Right lung (tissue), 10 donors: ENCODE measurements at places on chromosomes 3 and 15.

DNA sequence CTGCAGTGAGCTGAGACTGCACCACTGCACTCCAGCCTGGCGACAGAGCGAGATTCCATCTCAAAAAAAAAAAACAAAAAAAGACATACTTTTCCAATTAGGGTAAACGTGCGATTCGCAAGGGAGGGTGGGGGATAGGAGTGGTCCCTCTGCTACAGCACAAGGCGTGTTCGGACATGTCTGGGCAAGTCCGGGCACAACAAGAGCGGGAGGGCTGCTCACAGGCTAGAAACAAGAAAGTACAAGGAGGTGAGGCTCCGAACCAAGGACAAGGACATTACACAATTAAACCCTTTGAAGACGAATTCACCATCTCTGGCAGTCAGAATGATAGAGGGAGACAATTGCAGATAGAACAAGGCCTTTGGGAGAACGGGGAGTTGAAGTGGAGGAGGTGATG is 32.2 kb upstream of the BCL2A1 start:
- no peak for DNase-seq

- no peak for DNase-seq
These were observed 72.7 kb upstream of the HACD2 start for GRCh38 chr3:123657568-123657967.

GRCh38 chr15:70487387-70487740 is 276.0 kb downstream of the UACA start:
- DNase-seq, result no peak

DNA sequence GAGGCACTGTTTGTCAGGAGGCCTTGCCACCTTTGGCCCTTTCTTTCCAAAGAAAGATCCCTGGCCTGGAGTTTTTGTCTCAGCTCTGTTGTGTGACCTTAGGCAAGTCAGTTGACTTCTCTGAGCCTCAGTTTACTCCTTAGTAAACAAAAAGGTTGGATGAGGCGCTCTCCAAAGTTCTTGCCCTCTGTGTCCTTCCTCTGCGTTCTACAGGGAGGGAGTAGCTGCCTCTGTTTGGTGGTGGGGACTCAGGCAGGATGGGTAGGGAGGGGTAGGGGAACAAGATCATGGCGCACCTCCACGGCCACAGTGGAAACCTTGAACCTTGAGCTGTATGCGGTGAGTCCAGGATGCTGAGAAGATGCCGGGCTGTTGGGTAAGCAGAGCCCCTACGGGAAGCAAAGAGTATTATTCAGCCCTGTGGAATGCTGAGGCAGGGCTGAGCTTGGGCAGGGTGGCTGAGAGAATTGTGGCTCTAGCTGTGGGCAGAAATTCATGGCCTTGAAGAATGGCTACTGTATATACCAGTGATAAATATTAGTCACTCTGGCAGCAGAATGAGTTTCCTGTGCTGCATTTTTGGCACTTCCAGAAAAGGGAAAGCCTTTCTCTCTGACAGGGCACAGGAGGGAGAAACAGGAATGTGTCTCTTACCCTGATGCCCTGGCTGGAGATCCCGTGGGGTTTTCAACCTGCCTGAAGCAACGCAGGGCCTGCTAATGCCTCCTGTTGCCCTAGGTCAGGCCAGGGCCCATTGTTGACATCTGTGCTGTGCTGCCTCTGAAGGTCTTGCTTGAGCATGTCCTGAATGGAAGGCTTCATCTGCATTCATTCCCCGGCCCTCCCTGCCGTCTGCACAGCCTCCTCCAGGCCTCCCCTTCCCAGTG is 39.9 kb downstream of the SMAD3 start:
- no peak for DNase-seq

DNA sequence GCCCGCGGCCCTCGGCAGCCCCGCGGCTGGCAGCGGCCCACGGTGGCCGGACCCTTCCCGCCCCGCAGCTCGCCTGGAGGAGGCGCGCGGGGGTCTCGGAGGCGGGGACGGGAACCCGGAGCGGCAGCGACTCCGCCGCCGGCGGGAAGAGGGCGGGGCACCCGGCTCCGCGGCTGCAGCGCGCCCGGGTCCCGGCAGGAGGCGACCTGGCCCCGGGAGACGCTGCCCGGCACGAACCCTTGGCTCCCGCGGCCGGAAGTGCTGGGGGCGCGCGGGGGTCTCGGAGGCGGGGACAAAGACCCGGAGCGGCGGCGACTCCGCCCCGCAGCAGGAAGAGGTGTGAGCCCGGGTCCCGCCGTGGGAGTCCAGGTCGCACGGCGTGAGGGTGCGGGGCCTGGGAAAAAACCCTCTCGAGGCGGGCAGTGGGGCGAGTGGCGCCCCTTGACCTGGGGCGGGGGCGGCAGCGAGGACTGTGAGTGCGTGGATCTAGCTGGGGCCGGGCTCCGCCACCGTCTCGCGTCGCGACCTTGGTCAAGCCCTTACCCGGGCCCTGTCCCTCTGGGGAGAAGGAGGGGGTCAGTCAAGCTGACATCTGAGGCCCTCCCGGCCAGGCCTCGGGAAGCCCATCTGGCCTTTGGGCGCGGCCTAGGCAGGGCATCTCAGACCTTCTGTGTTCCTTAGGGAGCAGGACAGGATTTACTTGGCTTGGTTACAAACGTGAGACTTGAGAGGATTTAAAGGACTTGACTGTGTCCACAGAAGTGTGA is at the start of gene CIB2:
Gene CIB2, minus strand, starts transcription at position 151 of the 767 bp plus-strand sequence. CDS start 230 bp downstream, outside the sequence.
- DNase-seq, result peak; percentile 87
